Activated T-cell treated with anti-CD3 and anti-CD28 coated beads, Interleukin-2, amount 50 U/mL, for 72 hours (primary cell): ENCODE measurements at places on chromosomes 7 and 10. TPM values are rescaled to one million over a fixed set of nuclear protein-coding genes. Genes with fewer than 3 reads are reported as not detected.

GPRIN2 gene
- total RNA-seq: not detected

IFIT1 gene
- 2.7 TPM for total RNA-seq

DNA sequence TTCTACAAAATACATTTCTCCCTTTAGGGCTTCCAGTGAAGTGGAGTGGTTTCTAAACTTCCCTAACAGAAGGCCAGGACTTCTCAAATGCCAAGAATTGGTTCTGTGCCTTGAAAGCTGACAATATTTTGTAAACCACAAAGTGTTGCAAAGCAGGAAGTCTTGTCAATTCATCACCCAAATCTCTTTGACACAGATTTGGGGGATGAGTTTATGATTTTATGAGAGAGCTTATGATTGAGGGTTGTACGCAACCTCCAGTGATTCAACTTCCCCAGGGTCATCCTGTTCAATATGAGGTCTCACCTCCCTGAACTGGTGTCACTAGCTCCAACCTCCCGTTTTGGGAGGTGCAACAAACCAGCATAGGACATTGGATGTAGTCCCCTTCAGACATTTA, 83.7 kb downstream of the PRLHR start:
- H3K27ac ChIP-seq: no peak overlapping the region
- H3K4me1 ChIP-seq: no peaks in the 10 kb centered on the region
- DNase-seq: no peak
- H3K4me3 ChIP-seq: no peak overlapping the region
- no peaks in the 10 kb centered on the region for H3K27me3 ChIP-seq

DNA sequence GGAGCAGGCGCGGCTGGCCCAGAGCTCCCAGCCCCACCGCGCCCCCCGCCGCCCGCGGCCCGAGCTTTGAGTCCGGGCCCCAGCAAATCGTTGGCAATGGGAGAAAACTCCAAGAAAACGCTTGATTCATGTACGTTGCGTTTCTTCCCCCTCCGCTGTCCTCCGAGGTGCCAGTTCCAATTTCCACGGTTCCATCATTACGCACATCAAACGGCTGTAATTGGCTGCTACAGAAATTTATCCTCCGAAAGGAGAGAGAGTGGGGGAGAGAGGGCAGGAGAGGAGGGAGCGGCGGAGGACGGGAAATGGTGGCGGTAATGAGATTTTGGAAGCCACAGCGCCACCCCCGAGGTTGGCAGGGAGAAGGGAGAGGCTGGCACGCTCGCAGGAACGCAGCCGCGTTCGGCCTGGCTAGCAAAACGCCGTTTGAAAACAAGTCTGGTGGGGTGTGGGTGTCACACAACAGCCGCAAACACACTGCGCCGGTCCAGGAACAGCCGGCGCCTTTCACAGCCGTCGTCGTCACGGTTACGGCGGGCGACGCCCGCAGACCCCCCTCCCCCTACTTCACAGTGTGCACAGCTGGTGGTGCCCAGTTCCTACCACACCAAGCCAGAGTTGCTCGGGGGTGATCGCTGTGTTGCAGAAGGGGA, 57.5 kb downstream of the UNCX start:
- no peaks in the 10 kb centered on the region for H3K36me3 ChIP-seq
- peaks cover 18% of the 10 kb centered on the region for H3K27me3 ChIP-seq

- DNase-seq: no peak
- H3K36me3 ChIP-seq: peaks cover 1% of the 10 kb centered on the region
- peaks cover 28% of the 10 kb centered on the region for H3K27me3 ChIP-seq
- H3K27ac ChIP-seq: no peak overlapping the region
- H3K4me3 ChIP-seq: no peak overlapping the region
These were observed 23.7 kb upstream of the WNT16 start for GRCh38 chr7:121305109-121305508.

FAM13C gene
- not detected for total RNA-seq
